ENCODE measurements at places on chromosomes 1 and 21.

DNA sequence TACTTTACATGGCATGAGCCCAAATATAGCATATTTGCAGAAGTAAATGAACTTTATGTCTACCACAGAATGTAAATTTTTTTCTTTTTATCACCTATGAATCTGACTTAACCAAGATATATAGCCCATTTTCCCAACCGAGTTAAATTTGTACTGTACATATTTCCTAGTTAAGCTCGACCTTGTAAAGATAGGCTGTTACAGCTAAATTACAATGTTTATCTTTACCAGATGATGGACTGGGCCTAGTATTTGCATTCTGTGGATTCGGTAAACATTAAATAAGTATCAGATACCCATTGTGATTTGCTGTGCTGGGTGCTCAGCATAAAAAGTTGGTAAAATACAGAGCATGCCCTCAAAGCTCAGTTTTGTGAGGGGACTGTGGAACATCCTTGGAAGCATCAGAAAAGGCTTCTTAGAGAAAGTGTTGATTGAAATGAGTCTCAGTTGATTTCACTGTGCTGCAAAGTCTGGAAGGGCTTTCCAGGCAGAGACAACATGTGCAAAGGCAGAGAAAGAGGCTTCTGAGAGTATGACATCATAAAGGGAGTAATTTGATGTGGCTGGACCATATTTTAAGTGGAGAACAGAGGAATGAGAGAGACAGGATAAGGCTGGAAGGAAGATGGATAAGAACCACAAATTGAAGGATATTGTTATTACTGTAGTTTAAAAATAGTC lies 27.4 kb downstream of the MORC3 start:
- no peak for DNase-seq

DNA sequence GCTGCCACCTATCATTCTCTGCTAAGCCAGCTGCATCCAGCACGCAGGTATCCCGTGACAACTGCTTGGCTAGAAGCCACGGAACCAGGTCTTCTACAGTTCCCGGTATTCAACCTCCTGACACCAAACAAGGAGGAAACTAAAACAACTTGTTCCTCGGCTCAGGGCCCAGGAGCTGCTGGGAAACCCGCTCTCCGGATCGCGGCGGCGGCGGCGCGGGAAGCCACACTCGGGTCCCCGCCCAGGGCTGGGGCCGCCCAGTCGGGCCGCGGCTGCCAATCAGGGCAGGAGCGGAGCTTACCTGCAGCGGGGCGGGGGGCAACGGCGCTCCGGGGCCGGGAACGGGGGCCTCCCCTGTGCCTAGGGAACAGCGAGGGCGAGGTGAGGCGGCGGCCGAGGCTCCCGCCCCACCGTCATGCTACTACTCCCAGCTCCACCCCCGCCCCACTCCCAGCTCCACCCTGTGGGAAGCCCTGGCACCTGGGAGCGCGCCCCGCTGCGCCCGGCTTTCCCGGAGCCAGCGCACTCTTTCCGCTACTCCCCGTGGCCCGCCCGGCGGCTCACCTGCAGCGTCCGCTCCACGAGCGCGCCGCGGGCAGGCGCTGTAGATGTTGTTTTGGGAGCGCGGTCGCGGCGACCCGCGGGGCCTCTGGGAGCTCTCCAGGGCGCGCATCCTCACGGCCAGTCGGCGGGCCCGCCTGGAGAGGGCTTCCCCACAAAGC lies 12.1 kb downstream of the IL24 start:
- DNase-seq: peak; percentile 29

- DNase-seq: no peak
These were observed 408 bp downstream of the ESRRG start for GRCh38 chr1:216722821-216723220.

DNA sequence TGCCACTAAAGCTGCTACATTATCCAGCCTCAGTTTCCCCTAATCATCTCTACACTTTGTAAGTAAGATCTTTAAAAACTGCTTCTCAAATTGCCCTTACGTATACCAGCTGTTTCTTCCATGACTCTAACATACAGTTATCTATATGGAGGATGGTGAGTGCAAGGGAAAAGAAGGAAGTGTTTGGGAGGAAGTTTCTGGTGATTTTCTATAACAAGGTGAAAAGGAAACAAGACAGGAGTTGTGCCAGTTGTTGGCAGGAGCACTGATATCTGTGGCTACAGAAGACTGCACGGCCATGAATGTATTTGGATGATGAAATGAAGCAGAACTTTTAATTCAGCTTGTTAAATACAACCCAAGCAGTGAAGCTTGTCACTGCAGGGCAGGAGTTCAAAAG lies 32.3 kb upstream of the NHLH2 start:
- DNase-seq: no peak

GRCh38 chr1:37448691-37449417 lies 25.5 kb upstream of the ZC3H12A start:
- DNase-seq: no peak

- DNase-seq: no peak
These were observed 32.7 kb upstream of the ZBTB40 start for GRCh38 chr1:22418933-22419382.

DNA sequence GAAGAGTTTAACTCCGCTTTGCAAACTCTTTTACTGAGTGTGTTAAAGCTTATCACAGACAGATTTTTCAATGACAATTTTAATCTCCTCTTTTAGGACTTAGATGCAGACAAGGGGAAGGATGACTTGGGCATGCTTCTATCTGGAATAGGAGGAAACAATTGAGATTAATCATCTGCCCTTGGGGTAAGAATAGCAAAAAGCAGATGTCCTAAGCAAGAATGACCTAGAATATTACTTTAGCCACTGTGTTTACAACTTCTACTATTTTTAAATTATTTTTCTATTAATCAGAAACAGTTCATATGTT lies 569.0 kb upstream of the ADGRL2 start:
- DNase-seq: no peak

GRCh38 chr1:80375662-80376061 lies 1369.1 kb upstream of the ADGRL4 start:
- no peak for DNase-seq

DNA sequence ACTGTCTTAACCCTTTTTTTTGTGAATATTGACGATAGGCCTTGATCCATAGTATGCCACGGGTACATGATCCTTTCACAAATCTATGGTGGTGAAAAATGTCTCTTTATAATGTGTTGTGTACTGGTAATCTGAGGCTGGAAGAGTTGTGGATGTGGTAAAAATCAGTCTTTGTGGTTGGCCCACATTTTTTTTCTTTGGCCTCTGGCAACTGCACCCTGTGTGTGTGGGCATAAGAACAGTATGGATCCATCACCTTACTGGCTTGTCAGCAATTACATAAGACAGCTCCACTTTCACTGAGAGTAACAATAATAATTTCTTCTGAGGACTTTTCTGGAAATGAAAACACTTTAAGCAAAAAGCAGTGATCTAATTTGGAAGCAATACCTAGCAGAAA lies 101.6 kb downstream of the GABPA start:
- no peak for DNase-seq

Measured in hematopoietic multipotent progenitor cell treated with erythropoietin and hydrocortisone succinate and interleukin-3 and kit ligand, for 6 days (in vitro differentiated cells).